ENCODE measurements at places on chromosomes 11 and 22. TPM values are rescaled to one million over a fixed set of nuclear protein-coding genes. Genes with fewer than 3 reads are reported as not detected.

DNA sequence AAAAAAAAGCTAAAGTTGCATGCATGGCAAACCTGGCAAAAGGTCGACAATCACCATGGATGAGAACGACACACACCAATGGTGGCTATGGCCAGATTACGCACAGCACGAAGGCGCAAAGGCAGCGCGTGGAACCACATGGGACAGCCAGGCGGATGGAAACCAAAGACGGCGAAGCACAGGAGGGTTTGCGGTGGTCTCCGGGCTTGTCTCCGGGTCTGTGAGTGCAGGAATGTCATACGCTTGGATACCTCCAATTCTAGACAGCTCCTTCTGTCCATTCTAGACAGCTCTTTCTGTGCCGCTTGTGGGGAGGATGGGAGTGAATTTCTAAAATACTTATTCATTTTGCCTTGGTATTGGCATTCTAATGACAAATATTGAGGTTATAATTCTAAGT lies 685.4 kb downstream of the BRD1 start:
- no peaks in the 10 kb centered on the region for H3K36me3 ChIP-seq
- H3K4me1 ChIP-seq = no peaks in the 10 kb centered on the region
- H3K27ac ChIP-seq = no peak overlapping the region
- no peak for DNase-seq
- peaks cover 28% of the 10 kb centered on the region for H3K27me3 ChIP-seq

APOA1 gene
- not detected for total RNA-seq

DNA sequence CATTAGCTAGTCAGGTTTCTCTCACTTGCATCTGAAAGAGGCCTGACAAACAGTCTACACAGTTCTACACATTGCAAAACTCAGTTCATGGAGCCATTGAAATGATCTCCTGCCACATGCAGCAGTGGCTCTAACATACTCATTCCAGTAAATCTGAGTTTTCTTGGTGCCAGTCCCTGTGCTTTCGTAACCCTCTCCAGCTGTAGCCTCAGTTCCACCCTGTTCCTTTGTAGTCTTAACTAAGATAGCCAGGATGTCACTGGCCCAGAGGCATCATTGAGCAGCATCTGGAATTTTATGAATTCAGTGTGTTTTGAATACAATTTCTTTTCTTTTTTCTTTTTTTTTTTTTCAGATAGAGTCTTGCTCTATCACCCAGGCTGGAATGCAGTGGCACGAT lies 37.4 kb upstream of the ZBED5 start:
- peaks cover 17% of the 10 kb centered on the region for H3K4me1 ChIP-seq
- H3K27me3 ChIP-seq = no peaks in the 10 kb centered on the region
- no peaks in the 10 kb centered on the region for H3K36me3 ChIP-seq
- no peak overlapping the region for H3K4me3 ChIP-seq
- no peak for DNase-seq

DNA sequence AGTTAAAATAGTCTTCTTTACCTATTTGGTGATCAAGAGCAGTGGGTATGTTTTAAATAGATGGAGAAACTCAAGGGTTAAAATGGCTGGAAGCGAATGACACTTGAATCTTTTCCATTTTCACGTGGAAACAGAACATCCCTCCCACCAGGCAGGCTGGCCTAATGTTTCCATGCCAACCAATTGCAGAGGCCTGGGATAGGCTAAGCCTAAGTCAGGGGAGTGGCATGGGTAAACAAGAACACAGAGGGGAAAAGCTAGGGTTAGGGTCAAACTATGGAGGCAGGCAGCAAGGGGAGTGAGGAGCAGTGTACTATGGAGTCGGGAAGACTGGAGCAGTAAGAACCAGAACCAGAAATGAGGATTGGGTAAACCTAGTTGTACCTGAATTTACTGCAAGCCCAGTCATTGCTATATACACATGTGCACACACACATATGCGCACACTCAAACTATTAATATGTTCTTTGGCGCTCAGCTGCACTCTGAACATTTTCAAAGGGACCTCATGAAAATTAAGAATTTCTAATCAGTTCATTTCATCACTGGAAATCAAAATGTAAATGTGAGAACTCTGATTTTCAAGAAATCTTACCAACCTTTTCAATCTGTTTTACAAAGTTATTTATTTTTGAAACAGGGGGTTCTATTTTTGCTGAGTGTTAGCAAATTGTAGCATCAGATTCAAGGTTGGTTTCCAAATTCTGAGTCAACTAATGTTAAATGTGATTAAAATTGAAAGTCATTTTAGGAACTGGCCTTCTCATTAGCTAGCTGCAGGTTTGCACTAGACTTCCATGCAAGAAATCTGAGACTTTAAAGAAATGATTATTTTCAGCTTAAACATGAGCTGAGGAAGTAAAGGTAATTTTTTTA lies 327.0 kb upstream of the CCDC90B start:
- H3K27me3 ChIP-seq = no peaks in the 10 kb centered on the region
- H3K4me3 ChIP-seq = no peak overlapping the region
- no peak overlapping the region for H3K27ac ChIP-seq
- H3K36me3 ChIP-seq = no peaks in the 10 kb centered on the region
- H3K4me1 ChIP-seq = no peaks in the 10 kb centered on the region
- no peak for DNase-seq

GRCh38 chr22:48051796-48052620 lies 1289.6 kb downstream of the TBC1D22A start:
- H3K4me1 ChIP-seq = peaks cover 13% of the 10 kb centered on the region
- H3K27me3 ChIP-seq = no peaks in the 10 kb centered on the region

DNA sequence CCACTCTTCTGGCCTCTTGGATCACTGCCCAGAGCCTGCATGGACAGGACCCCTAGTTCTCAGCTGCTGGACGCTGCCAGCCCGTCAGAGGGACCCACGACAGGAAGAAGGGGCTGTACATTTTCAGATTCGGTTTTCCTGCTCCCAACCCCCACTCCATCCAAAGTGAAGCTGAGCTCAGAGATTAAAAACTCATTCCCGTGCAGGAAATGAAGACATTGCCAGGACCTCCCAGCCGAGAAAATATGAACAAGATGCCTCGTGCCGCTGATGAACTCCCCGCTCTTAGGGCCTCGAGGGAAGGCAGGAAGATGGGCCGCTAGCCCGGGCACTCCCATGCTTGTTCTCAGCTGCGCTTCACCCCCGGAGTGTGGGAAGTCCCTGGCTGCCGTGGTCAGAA lies 36.1 kb downstream of the RPUSD4 start:
- H3K4me1 ChIP-seq = no peaks in the 10 kb centered on the region
- H3K27ac ChIP-seq = no peak overlapping the region
- no peak overlapping the region for H3K4me3 ChIP-seq
- H3K36me3 ChIP-seq = no peaks in the 10 kb centered on the region
